ENCODE measurements at places on chromosomes 5 and 9.
A peak's percentile ranks its signal among the peaks of the same experiment; 100 is the strongest.

- DNase-seq: no peak
These were observed 47.8 kb downstream of the PLPP7 start for GRCh38 chr9:131337131-131337848.

GRCh38 chr5:67206929-67207328, 10.3 kb upstream of the CD180 start:
- DNase-seq: no peak

DNA sequence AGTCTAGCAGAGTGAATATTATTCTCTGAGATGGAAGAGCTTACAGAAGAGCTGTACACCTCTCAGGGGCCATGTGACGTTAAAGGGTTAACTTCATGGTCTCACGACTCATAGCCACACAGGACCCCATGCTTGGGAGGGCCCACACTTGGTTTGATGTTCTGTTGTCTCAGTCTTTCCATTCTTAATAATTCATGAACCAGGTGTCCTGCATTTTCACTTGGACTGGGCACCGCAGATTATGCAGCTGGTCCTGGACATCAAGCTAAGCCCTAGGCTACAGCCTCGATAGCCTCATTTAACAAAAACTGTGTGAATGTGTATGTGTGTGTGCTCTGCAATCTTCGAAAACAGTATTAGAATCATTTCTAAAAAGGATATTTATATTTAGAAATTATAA, 323.5 kb downstream of the PLK2 start:
- DNase-seq: no peak

- DNase-seq: no peak
These were observed 6.5 kb downstream of the CYSTM1 start for GRCh38 chr5:140181525-140181924.

- no peak for DNase-seq
These were observed 35.5 kb downstream of the PLPP7 start for GRCh38 chr9:131324736-131325679.

DNA sequence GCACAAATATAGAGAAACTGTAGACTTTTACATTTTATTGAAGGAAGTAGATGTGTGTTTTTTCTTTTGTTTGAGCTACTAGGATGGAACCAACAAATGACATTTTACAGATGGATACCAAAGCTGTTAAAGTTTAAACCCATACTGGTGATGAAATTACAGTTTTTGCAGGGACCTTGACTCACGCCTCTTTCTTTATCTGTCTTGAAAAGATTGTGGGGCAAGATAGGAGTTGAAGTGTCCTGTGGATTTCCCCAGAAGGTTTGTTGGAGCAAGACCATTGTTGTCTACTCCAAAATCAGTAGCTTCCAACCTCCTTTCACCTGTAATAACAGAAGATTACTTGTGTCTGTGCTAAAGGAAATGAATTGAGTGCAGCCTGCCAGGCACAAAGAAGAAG, 4.1 kb upstream of the C5orf63 start:
- no peak for DNase-seq

DNA sequence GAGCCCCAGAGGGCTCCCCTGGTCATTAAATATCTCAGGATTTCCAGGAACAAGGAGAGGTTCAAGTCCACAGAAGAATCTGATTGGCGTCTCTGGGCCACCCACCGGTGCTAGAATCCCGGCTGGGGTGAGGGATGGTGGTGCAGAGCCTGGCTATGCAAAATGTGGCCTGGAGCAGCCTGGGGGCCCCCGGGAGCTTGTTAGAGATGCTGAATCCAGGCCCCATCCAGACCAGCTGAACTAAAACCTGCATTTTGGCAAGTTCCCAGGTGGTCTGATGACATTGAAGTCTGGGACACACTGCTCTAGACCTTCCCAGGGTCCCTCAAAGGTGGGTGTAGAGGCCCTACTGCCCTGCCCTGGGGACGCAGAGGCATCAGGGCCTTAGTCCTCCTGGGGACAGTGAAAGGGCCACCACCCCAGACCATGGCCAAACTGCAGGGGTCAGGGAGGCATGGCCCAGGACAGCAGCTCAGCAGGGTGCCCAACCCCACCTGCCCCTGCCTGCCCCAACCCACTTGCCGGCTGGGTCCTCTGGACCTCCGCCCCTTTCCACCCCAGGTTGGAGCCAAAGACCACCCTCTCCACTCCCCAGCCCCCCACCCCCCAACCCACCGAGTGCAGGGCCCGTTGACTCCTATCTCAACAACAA, 34.7 kb downstream of the ADAMTS2 start:
- no peak for DNase-seq

GRCh38 chr5:130978475-130978874, 186.6 kb downstream of the HINT1 start:
- no peak for DNase-seq

DNA sequence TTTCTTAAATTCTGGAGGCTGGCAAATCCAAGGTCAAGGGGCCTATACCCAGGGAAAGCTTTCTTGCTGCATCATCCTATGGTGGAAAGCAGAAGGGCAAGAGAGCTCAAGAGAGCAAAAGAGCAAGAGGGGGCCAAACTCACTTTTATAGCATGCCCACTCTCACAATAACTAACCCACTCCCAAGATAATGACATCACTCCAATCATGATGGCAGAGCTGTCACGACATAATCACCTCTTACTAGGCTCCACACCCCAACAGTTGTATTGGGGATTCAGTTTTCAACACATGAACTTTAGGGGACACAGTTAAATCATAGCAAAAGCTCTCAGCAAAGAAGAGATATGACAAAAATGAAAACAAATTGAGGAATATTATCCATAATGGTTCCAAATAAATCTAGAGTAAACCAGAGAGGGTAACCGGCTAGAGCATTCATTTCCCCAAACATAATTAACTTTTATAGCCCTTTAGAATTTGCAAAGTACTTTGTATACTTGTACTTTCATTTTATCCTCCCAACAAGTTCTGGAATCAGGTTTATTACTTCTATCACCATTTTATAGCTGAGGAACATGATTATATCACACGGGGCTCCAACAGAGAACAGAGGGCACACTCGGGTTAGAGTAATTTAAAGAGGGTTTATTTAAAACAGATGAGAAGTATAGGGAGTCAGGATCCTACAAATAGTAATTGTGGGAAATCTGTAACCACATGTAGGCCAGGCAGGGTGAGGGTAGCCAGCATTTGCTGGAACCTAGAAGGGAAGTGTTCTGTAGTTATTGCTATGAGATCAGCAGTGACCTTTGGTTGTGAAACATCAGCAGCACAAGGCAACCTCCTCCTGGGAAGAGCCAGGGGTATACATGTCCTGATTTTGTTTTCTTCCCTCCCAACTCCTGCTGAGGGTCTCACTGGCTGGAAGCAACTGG, 7.2 kb upstream of the TARS1 start:
- DNase-seq: no peak

DNA sequence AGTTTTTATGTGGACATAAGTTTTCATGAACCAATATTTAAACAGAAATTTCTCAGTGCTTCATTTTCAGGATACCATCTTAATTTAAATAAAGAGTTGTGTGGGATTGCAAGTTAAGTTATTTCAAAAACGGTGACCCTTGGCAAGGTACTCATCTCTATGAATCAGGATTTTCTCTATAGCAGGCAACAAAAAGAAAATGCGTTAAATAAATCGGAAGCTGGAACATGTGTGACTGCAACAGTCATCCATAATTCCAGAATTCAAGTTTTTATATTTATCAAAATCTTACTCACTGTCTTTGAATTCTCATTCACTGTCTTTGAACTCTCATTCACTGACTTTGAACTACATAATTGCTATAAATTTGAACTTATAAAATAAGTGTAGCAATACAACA, 5.8 kb upstream of the RECK start:
- DNase-seq: no peak

DNA sequence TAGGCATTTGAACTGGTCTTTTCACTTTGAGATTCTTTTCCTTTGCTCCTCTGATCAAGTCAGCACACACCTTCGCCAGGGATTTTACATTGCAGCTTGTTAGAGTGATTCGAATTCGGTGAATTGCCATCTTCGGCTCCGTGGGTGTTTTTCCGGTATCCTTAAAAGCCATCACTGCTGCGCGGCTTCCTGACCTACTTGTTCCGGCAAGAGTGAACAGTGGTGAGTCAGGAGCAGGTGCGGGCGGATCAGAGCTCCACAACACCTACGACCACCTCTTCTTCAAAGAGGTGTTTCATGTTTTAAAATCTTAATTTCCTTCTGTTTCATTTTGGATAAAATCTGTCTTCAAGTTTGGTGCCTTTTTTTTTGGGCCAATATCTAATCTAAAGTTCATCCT, 134.6 kb downstream of the TMC1 start:
- no peak for DNase-seq

- peak; percentile 43 for DNase-seq
These were observed 96.5 kb downstream of the PRRT1B start for GRCh38 chr9:131641618-131642495.

DNA sequence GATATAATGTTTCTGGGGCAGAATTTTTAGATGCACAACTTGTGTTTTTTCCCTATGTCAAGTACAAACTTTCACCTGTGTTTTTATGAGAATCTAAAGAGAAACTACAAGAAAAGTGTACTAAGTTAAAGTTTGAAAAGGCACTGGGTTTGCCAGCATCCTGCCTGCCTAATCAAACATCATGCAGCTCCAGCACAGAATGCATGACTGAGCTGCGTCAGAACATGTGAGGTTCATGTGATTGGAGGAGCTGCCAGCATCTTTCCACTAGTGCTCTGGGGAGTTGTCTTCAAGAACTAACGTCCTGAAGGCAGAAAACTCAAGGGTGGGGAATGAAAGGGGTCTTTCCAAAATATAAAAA, 46.1 kb upstream of the RIC1 start:
- no peak for DNase-seq

DNA sequence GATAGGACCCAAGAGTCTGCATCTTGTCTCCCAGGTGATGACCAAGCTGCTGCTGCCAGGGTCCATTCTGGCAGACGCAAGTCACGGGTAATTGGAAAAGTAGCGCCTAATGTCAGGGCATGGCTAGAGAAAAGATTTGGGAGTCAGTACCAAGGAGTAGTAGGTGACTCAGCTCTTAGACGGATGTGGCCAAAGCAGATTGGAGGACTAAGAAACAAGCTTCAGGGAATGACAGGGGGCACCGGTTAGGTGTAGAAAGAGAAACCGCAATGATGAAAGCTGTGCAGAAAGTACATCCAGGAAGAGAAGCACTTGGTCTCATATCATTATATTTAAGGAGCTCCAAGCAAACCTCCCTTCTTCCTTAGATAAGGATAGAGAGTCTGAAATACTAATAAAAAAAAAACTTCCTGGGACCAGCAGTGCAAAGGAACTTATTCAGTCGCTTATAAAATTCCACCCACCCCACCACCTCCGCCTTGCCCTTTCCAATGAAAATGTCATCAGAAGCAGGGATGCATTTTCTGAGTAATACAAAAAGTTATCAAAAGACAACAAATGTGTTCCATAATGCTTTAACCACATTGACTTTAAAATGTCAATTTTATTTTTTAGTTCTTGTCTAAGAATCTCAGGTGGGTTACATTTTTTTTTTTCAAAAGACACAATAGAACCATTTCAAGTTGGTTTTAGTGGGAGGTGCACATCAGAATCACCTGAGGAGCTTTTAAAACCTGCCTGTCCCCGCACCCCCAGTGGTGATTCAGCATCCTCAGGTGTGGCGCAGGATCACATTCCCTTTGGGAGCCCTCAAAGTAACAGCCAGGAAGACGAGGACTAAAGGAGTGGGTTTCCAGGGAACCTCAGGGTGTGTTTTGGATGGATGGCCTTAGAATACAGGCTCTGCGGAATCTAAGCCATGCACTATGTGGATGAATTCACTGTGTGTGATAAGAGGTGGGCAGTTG, 31.2 kb downstream of the PTPN3 start:
- DNase-seq: no peak

- no peak for DNase-seq
These were observed 634.7 kb upstream of the ARRDC3 start for GRCh38 chr5:92017776-92018175.

GRCh38 chr9:38026021-38026809, 42.8 kb downstream of the SHB start:
- no peak for DNase-seq

DNA sequence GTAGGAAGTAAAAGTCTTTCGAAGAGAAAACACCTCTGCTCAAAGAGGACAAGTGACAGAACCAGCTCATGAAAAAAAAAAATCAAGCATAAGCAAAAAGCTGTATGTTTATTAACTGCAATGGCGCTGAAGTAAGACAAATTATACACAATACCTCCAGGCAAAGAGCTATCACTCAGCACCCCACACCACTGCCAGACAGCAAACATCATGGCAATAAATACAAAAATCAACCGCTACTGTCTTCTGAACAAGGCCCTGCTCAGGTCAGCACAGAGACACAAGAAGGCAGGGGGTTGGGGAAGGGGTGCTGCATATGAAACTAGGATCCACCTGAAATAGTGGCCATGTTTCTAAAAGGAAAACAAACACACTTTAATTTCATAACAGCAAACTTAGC, 50.4 kb downstream of the MAPKAP1 start:
- DNase-seq: no peak

DNA sequence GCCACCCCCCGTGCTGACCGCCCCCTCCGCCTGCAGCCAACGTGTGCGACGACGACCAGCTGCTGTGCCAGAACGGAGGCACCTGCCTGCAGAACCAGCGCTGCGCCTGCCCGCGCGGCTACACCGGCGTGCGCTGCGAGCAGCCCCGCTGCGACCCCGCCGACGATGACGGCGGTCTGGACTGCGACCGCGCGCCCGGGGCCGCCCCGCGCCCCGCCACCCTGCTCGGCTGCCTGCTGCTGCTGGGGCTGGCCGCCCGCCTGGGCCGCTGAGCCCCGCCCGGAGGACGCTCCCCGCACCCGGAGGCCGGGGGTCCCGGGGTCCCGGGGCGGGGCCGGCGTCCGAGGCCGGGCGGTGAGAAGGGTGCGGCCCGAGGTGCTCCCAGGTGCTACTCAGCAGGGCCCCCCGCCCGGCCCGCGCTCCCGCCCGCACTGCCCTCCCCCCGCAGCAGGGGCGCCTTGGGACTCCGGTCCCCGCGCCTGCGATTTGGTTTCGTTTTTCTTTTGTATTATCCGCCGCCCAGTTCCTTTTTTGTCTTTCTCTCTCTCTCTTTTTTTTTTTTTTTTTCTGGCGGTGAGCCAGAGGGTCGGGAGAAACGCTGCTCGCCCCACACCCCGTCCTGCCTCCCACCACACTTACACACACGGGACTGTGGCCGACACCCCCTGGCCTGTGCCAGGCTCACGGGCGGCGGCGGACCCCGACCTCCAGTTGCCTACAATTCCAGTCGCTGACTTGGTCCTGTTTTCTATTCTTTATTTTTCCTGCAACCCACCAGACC, 80.2 kb downstream of the NTNG2 start:
- DNase-seq: no peak

- DNase-seq: no peak
These were observed 91.1 kb upstream of the FBN2 start for GRCh38 chr5:128629157-128629556.

GRCh38 chr9:79264511-79265355, 307.0 kb upstream of the TLE4 start:
- no peak for DNase-seq

GRCh38 chr9:127580879-127581475, 31.1 kb upstream of the STXBP1 start:
- no peak for DNase-seq

- no peak for DNase-seq
These were observed 128.3 kb downstream of the HSD17B3 start for GRCh38 chr9:96173640-96174039.

- DNase-seq: no peak
These were observed 94.0 kb upstream of the RAPGEF1 start for GRCh38 chr9:131833906-131834305.

- no peak for DNase-seq
These were observed 900 bp upstream of the HAVCR2 start for GRCh38 chr5:157109744-157110143.

Data from hippocampal formation (tissue), 2 donors.